Mesothelial cell of epicardium (in vitro differentiated cells): ENCODE measurements at places on chromosomes 5 and 9. TPM values are rescaled to one million over a fixed set of nuclear protein-coding genes. Genes with fewer than 3 reads are reported as not detected.

The TMEM174 gene
- not detected in 3 replicates for total RNA-seq

GRCh38 chr9:112884721-112885120 lies 6.0 kb downstream of the SLC46A2 start:
- H3K36me3 ChIP-seq, result peaks cover 6% of the 10 kb centered on the region
- DNase-seq, result no peak
- no peak overlapping the region for H3K4me3 ChIP-seq
- H3K4me1 ChIP-seq, result peaks cover 25% of the 10 kb centered on the region

DNA sequence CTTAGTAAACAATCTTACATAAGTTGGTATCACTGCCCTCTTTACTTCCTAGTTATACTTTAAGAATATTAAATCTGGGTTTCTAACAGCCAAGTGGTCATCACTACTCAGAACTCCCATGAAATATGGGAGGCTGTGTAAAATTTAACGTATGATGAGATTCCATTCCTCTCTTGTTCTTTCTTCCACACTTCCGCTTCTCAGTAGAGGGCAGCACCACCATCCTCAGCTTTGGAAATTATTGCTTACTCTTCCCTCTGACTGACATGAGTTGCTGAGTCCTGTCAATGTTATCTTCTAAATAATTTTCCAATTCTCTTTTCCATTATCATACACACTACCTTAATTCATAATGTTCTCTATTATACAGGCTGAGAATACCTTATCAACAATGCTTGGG lies 194.0 kb downstream of the RFX3 start:
- no peak for DNase-seq
- no peaks in the 10 kb centered on the region for H3K4me1 ChIP-seq
- H3K27ac ChIP-seq, result no peak overlapping the region
- H3K36me3 ChIP-seq, result peaks cover 4% of the 10 kb centered on the region
- H3K4me3 ChIP-seq, result no peak overlapping the region

GRCh38 chr9:83800236-83801033 lies 17.1 kb downstream of the GKAP1 start:
- no peak overlapping the region for H3K4me3 ChIP-seq
- H3K27ac ChIP-seq, result no peak overlapping the region
- H3K4me1 ChIP-seq, result no peaks in the 10 kb centered on the region
- no peak for DNase-seq
- H3K27me3 ChIP-seq, result no peaks in the 10 kb centered on the region

GRCh38 chr5:13252699-13253098 lies 691.8 kb downstream of the DNAH5 start:
- no peaks in the 10 kb centered on the region for H3K36me3 ChIP-seq
- H3K4me1 ChIP-seq, result peaks cover 18% of the 10 kb centered on the region
- no peak overlapping the region for H3K4me3 ChIP-seq
- no peak overlapping the region for H3K27ac ChIP-seq

DNA sequence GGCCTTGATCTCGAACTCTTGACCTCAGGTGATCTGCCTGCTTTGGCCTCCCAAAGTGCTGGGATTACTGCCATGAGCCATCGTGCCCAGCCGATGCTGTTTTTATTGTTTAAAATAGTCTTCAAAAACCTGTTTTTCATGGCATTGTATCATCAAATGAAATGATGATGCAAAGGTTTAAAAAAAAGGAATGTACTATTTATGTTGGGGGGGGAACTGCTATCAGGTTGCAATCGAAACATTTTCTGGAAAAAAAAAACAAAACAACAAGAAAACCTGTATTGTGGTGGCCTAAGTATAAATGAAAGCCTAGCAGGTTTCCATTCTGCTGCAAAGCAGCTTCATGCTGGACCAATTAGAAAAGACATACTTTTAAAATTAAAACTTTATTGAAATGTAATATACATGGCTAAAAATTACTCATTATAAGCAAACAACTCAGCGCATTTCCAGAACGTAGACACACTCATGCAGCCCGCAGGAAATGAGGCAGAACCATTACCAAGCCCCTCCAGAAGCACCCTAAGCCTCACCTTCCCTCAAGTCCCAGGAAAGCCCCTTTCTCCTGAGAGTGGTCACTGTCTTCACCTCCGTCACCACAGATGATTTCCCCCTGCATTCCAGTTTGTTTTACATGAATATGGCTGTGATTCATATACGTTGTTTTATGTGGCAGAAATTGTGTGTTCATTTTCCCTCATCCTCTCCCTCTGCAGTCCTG lies 19.0 kb downstream of the GPR107 start:
- H3K36me3 ChIP-seq, result peaks cover 14% of the 10 kb centered on the region
- peak overlapping the region; percentile 95 for H3K27ac ChIP-seq
- H3K4me3 ChIP-seq, result no peak overlapping the region
- peaks cover 19% of the 10 kb centered on the region for H3K4me1 ChIP-seq
- DNase-seq, result no peak

DNA sequence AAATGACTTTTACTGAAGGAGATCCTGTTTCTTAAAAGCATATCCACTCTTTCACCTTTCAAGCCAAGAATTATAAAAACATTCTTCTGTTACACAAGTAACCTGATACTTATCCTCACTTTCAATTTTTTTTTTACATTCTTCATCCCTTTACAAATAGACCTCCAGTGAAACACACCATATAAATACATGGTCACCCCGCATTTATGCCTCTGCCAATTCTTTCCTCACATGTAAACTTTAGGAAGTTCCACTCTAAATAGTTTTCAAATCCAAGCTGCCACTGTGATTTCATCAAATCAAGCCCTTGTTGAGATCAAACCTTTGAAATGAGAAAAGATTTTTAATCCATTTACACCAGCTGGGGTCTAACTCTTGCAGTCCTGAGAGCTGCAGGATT lies 40.0 kb downstream of the GAS1 start:
- H3K36me3 ChIP-seq, result peaks cover 2% of the 10 kb centered on the region
- no peak overlapping the region for H3K4me3 ChIP-seq
- H3K27ac ChIP-seq, result peak overlapping the region; percentile 58

- no peak for DNase-seq
- H3K27ac ChIP-seq, result no peak overlapping the region
- no peaks in the 10 kb centered on the region for H3K36me3 ChIP-seq
- no peak overlapping the region for H3K4me3 ChIP-seq
- H3K27me3 ChIP-seq, result no peaks in the 10 kb centered on the region
Measured at GRCh38 chr9:107478805-107479204, 10.8 kb downstream of the KLF4 start.

GRCh38 chr9:106717686-106718085 lies 145.3 kb upstream of the ZNF462 start:
- no peaks in the 10 kb centered on the region for H3K27me3 ChIP-seq
- peak overlapping the region; percentile 96 for H3K27ac ChIP-seq
- H3K4me3 ChIP-seq, result no peak overlapping the region
- H3K36me3 ChIP-seq, result no peaks in the 10 kb centered on the region

DNA sequence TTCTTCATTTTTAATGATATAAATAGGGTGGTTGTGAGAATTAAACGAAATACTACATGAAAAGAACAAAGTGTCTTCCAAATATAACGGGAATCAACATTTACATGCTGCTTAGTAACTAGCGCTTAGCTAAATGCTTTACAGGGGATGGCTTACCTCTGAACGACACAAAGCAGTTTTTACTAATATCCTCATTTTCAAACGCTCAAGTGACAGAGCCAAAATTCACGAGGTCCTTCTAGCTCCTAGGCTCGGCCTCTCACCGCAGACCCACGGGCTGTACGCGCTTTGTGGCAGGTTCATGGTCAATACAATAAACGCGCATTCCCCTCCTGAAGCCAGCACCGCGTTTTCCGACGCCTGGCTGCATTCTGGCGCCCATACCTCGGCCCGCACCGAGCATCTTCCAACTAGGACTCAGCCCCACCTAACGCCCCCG lies 442 bp downstream of the ZNF510 start:
- H3K36me3 ChIP-seq, result peaks cover 22% of the 10 kb centered on the region
- H3K27ac ChIP-seq, result peak overlapping the region; percentile 95
- H3K4me1 ChIP-seq, result peaks cover 18% of the 10 kb centered on the region
- peak overlapping the region; percentile 97 for H3K4me3 ChIP-seq
- no peaks in the 10 kb centered on the region for H3K27me3 ChIP-seq

DNA sequence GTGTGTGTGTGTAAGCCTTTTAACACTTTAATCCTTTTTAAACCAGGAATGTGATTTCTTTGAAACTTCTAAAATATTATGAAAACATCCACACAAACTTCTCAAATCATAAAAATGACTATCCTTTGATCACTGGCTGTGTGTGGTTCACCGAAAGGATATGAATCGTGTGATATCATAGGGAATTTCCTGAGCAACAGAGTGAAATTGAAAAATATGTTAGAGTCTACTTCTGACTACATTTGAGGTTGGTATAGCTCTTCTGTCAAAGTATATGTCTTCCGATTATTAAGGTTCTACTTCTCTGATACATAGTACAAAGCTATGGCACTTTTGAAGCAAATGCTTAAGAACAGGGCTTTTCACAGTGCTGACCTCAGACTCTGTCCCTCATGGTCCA lies 40.3 kb downstream of the RGMB start:
- H3K27me3 ChIP-seq, result no peaks in the 10 kb centered on the region
- no peak overlapping the region for H3K27ac ChIP-seq
- DNase-seq, result no peak

- no peaks in the 10 kb centered on the region for H3K4me1 ChIP-seq
- no peak overlapping the region for H3K4me3 ChIP-seq
- no peaks in the 10 kb centered on the region for H3K36me3 ChIP-seq
- no peak overlapping the region for H3K27ac ChIP-seq
Measured at GRCh38 chr5:82487131-82487530, 209.0 kb upstream of the RPS23 start.

GRCh38 chr9:117044241-117044640 lies 357.1 kb downstream of the TRIM32 start:
- H3K4me1 ChIP-seq, result no peaks in the 10 kb centered on the region
- no peak overlapping the region for H3K4me3 ChIP-seq
- no peak overlapping the region for H3K27ac ChIP-seq

The ANKRD18A gene
- 0.36 to 1.6 TPM (median 0.92 TPM) in 3 replicates for total RNA-seq

The FGF1 gene
- total RNA-seq, result 0.07 TPM in 1 of 3 replicates, not detected in the others

The LRRC19 gene
- total RNA-seq, result not detected in 3 replicates

GRCh38 chr9:5708414-5708813 lies 79.5 kb downstream of the RIC1 start:
- peaks cover 66% of the 10 kb centered on the region for H3K36me3 ChIP-seq
- no peak overlapping the region for H3K27ac ChIP-seq
- H3K4me3 ChIP-seq, result no peak overlapping the region

DNA sequence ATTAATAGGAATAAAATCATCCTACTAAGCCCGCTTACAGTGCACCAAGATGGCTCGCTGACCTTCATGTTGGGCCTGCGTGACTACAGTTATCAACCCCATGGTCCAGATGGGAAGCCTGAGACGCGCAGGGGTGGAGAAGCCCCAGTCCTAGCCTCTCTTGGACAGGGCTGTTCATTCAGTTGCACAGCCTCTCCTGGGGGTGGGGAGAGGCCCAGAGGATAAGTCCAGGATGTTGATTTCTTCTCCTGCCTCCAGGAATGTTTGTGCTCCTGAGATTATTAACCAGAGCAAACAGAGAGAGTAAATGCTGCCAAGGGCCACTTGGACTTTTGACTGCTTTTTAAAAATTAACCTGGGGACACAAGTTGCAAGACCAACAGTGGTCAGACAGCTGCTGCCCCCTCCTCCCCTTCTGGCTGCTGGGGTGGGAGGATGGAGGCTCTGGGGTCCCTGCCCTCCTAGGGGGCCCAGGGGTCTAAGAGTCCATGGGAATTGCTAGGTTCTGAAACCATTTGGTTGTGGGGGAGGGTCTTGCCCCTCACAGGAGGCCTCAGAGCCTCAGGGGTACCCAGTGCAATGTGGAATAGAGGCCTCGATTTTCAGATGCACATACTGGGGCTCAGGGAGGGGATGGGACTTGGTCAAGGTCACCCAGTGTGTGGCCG lies 2.8 kb upstream of the AMBP start:
- H3K4me1 ChIP-seq, result no peaks in the 10 kb centered on the region
- no peak for DNase-seq
- H3K36me3 ChIP-seq, result no peaks in the 10 kb centered on the region
- H3K27ac ChIP-seq, result no peak overlapping the region

The DIPK1B gene
- total RNA-seq, result 56.2 to 60.5 TPM (median 58.1 TPM) in 3 replicates

DNA sequence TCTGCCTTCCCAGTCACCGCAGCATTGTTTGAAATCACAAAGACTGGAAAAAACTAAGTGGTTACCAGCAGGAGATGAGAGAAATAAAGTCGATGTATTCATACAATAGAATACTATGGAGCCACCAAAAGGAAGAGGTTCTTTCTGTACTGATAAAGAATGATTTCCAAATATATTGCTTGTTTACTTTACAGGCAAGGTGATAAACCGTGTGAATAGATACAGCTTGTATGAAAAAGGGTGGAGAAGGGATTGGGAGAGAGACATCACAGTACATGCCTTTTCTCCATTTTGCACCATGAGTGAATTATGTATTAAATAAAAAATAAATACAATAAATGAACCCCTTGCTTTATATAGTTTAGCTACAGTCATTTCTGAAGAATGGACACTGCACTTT lies 91.7 kb downstream of the RFK start:
- DNase-seq, result no peak
- H3K27ac ChIP-seq, result no peak overlapping the region
- H3K4me1 ChIP-seq, result peaks cover 18% of the 10 kb centered on the region
- H3K4me3 ChIP-seq, result no peak overlapping the region
- peaks cover 1% of the 10 kb centered on the region for H3K27me3 ChIP-seq

- DNase-seq, result no peak
- peak overlapping the region; percentile 28 for H3K27ac ChIP-seq
- H3K4me3 ChIP-seq, result no peak overlapping the region
- no peaks in the 10 kb centered on the region for H3K27me3 ChIP-seq
- H3K36me3 ChIP-seq, result no peaks in the 10 kb centered on the region
Measured at GRCh38 chr9:107368696-107369095, 85.6 kb downstream of the RAD23B start.

The C5orf63 gene
- total RNA-seq, result 2.0 to 2.3 TPM (median 2.2 TPM) in 3 replicates

DNA sequence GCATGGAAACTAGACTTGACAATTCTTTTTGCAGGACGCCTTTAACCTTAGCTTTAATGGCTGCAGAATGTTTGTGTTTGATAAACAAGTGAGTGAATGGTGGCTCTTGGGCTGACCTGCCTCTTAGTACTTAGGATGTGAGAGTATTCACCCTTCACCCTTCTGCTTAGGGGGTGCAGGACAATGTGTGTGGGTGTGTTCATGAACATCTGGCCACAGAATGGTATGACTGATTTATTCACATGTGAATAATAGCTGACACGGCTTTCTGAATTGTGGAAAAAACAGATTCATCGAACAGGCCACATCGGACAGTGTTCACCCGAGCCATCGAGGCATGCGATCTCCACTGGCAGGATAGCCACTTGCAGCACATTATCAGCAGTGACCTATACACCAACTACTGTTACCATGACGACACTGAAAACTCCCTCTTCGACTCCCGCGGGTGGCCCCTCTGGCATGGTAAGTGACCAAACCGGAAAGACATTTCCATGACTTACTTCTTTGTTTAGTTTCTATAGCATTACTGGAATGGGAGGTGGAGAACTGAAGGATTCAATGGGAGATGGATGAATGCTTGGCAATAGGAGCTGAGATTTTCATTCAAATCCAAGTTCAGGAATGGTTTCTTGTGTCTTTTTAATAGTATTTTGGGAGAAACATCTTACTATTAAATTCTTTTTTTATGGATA lies 193.6 kb downstream of the ZSWIM6 start:
- H3K4me3 ChIP-seq, result no peak overlapping the region
- peak overlapping the region; percentile 74 for H3K27ac ChIP-seq
- peaks cover 29% of the 10 kb centered on the region for H3K4me1 ChIP-seq
- H3K36me3 ChIP-seq, result peaks cover 22% of the 10 kb centered on the region
- DNase-seq, result peak; percentile 40
